ENCODE measurements at places on chromosomes 12 and 14.
A peak's percentile ranks its signal among the peaks of the same experiment; 100 is the strongest.

GRCh38 chr12:6438345-6438744 lies 6.4 kb upstream of the CD27 start:
- DNase-seq, result no peak

DNA sequence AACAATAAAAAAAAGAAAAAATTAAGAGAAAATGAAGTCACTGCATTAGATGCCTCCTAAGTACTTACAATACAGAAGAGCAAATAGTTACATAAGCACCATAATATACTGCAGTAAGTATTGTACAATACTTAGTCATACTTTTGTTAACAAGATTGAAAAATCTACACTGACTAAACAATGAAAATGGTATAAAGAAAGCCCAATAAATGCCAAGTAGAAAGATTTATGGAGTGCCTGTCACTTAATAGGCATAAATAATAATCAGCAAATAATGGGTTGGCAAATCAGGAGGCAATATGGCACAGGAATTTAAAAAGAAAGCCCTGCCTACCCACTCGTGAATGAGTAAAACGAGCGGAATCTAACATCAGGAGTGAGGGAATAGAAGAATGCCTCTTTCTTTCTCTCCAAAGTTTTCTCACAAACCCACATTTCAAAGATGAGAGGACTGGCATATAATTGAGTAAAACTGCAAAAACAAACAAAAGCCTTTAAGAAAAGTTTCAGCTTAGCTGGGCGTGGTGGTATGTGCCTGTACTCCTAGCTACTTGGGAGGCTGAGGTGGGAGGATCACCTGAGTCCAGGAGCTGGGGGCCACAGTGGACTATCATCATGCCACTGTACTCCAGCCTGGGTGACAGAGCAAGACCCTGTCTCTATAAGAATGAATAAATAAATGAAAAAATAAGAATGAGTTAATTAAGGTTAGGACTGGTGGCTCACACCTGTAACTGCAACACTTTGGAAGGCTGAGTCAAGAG lies 36.1 kb downstream of the CRY1 start:
- DNase-seq, result no peak

DNA sequence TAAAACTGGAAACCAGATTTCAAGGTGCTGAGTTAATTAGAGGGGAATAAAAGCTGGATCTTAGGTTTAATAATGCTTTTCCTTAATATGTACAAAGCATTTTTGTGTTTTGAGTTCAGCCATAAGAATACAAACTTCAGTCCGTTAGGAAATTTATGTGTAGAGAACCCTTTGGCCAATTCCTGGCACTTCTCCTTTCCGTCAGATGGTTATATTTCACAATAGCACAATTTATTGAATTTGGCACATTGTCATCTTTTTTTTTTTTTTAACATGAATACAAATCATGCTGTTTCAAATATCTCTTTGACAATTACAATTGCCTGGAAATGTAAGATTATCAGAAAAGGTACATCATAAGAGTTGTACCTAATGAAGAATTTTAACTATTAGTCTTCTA lies 56.2 kb upstream of the DDHD1 start:
- no peak for DNase-seq

GRCh38 chr12:15899282-15899870 lies 11.8 kb upstream of the DERA start:
- peak; percentile 56 for DNase-seq

Data from LoVo (cell line).